ENCODE measurements at places on chromosomes 2 and 18.

DNA sequence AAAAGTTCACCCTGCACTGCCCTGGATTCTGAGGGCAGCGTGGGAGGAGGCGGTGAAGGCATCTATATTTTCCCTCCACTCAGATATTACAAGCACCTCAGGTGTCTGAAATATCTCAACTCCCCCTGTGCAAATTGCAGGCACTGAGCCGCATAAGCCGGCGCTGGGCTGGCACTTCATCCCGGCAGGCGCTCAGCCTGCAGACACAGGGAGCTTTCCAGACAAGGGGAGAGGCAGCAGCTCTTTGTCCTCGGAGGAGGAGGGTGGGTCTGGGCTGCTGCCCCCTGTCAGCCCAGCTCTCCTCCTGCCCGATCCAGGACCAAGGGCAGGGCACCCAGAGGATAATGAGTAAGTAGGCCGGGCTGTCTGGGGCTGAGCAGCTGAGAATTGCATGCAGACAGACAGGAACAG lies 189.3 kb upstream of the MYT1L start:
- DNase-seq: no peak

GRCh38 chr2:58967736-58968135 lies 726.6 kb upstream of the FANCL start:
- DNase-seq: no peak

- no peak for DNase-seq
Observed at GRCh38 chr2:219293736-219294231, 14.6 kb downstream of the DNAJB2 start.

GRCh38 chr18:7168408-7168807 lies 50.8 kb upstream of the LAMA1 start:
- DNase-seq: no peak

DNA sequence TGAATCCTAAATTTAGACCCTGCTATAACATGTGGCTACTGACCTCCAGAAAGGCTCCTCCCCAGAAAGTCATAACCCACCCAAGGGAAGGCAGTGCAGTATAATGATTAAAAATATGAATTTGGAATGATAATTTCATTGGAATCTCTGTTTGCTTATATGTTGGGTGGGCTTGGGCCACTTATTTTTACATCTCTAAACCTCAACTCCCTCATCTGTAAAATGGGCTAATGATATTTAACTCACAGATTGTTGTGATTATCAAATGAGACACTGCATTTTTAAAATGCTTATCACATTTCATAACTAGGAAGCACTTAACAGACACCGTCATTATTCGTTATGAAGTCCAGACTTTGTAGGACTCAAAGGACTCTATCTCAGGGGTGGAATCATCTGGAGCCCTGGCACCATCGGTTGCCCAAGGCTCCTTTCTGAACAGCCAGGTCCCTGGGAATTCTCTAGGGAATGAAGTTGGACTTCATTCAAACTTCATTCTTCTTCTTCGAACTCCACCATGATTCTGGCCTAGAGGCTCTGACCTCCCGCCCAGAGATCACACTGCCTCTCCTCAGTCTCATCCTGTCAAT lies 33.1 kb upstream of the RMDN2 start:
- no peak for DNase-seq

- no peak for DNase-seq
Observed at GRCh38 chr2:68491582-68491981, 24.2 kb downstream of the APLF start.

DNA sequence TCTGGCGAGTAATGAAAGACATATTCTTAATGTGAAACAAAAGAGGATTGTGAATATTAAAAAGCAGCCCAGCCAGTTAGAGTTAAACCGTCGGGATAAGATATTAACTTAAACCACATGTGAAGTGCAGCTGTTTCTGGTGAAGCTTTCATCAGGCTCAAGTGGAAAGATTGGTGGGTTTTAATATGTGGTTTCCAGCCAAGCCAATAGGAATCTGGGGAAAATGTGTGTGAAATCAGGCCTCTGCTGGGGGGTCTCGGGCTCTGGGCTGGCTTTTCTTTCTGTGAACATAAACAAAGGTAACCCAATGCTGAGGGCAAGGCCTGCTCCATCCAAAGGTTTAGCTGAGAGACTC lies 279.6 kb downstream of the SLC4A3 start:
- no peak for DNase-seq
